ENCODE measurements at places on chromosomes 2 and 18.

GRCh38 chr2:120914839-120915521, 179.3 kb downstream of the GLI2 start:
- DNase-seq = no peak

GRCh38 chr2:61862085-61862484, 8.2 kb upstream of the FAM161A start:
- DNase-seq = no peak

- no peak for DNase-seq
Measured at GRCh38 chr2:181073896-181074295, 93.5 kb downstream of the UBE2E3 start.

DNA sequence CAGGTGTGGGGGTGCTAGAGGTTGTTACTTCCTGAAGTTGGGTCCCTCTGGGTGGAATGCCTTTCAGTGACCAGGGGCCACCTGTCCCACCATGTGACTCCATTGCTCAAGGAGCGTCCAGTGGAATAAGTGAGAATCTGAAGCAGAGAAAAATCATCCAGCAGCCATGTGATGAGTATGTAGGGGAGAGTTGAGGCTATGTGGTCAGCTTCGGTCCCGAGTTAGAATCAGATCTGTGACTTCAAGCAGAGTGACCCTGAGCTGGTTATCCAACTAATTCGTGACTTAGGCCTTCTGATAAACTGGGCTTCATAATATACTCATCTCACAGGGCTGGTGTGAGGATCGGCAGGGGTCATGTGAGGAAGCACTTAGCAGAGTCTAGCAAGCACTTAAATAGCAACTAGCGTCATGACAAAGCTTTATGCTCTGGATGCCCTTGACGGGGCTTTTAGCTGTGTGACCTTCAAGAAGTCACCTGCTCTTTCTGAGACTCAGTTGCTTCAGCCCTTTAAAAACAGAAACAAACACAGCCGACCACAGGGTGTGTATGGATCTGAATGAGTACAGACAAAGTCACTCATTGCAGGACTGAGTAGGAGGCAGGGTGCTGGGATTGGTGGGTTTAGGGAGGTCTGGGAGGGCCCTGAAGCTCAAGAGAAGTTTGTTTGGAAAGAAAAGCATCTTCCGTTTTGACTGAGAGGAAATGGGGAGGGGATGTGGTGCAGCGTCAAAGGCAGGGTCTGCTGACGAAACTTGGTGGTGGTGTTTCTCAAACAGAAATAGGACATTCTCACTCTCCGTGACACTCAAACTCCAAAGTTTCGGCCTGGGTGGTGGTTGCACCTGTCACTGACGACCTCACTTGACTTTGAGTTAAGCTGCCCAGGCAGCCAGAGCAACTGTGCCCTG, 264.0 kb upstream of the CXCR4 start:
- DNase-seq = peak; percentile 55

GRCh38 chr18:36023336-36023735, 44.0 kb downstream of the RPRD1A start:
- no peak for DNase-seq

DNA sequence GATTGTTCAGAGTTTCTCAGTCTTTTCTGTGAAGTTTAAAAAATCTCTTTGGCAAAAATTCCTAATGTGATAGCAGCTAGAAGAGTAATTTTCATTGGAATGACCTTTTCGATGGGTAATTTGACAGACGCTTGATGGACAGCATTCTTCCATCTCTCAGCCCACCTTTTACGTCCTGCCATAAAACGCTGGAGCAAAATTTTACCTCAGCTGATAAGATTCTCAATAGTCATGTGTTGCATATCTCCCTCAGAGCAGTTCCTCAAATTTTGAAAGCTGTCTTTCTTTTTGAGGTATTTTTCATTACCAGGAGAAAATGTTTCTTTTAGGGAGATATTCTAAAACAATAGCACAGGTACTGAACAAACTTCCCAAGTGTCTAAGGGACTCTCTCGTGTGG, 441.4 kb downstream of the PARD3B start:
- no peak for DNase-seq

GRCh38 chr18:24054130-24054529, 39.6 kb downstream of the TTC39C start:
- DNase-seq = no peak

All from activated CD8-positive, alpha-beta memory T cell treated with anti-CD3 and anti-CD28 coated beads for 1 hour (primary cell).